ENCODE measurements at places on chromosomes 7 and 10.

- DNase-seq = no peak
Observed at GRCh38 chr10:103661198-103661950, 167.9 kb downstream of the NEURL1 start.

DNA sequence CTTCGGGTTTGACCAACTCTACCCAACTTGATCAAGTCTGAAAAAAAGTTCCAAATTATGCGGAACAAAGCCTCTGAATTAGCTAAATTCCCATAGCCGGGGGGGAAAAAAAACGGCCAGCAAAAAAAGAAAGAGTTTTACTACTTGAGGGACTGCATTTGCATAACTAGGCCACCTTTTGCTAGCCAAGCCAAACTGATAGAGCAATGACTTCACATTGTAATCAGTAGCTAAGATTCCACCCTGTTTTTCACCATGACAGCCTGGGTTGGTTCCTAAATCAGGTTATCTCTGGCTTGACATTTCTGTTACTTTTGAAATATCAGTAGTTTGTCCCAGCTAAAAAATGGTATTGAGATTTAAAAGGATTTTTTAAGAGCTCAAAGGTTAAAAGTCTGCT, 31.4 kb upstream of the CREB3L2 start:
- no peak for DNase-seq

- DNase-seq = no peak
Observed at GRCh38 chr10:102120991-102121738, 997 bp upstream of the LDB1 start.

DNA sequence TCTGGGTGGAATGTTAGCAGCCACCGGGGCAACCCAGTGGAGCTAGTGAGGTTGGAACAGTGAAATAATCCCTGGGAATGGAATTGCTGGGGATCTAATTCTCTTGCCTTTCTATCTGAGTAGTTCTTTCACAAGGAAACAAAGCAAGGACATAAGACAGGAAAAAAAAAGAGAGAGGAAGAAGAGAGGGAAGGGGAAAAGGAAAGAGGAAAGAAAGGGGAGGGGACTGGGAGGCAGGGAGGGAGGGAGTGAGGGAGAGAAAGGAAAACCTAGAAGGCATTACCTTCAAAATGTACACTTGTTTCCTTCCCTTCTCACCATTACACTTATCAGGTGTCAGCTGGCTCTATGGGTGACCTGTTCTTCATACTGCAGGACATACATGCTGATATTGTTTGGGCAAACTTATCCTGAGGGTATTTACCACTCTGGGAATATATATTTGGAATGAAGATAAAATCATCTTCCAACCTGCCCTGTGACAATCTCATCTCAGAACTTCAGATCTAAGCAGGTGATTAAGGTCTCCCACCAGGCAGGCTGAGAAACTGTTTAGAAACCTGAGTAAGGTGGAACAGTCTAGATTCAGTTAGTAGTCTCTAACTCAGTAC, 50.0 kb upstream of the KCNIP2 start:
- no peak for DNase-seq

GRCh38 chr10:130048081-130048480, 62.5 kb downstream of the C10orf143 start:
- DNase-seq = no peak

DNA sequence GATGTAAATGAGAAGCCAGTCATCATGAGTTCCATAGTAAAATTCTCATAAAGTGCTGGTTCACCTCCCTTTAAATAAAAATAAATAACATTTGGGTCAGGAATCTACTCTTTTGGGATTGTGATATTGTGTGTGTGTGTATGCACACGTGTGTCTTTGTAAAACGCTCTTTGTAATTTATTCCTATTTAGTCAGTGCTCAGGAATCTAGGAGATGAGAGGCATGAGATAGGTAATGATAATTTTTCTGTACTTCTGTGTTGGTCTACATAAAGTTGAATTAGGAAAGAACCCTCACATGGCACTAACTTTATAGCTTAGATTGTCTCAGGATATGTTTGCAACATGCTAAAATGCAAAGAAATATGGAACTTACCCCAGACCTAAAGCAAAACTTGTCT, 4.9 kb upstream of the CALCR start:
- DNase-seq = no peak

DNA sequence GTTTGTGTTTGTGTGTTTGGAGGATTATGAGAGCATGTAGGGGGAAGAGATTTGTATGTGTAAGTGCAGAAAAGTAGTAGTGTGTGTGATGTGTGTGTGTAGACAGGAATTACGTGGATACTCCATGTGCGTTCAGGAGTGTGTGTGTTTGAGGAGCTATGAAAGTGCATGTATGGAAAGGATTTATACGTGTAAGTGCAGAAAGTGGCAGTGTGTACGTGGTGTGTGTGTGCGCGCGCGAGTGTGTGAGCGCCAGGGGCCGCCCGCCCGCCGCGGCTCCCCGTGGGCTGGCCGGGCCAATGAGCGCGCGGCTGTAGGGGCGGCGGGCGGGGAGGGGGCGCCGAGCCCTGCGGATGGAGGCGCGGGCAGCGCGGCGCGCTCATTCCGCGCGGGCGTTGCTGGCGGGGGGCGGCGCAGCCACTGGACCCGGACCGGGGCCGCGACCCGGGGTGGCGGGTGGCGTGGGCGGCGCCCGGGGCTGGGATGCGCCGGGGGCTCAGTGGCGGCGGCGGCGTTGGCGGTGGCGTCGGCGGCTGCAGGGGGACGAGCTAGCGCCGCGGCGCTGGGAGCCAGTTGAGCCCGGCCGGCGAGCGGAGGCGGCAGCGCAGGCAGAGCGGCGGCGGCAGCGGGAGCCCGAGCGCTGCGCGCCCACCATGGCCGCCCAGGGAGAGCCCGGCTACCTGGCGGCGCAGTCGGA, at the start of gene BICC1:
Gene BICC1 (plus strand): TSS at position 382 of the 697 bp plus-strand sequence. CDS start 272 bp downstream, at position 654.
- peak; percentile 25 for DNase-seq

DNA sequence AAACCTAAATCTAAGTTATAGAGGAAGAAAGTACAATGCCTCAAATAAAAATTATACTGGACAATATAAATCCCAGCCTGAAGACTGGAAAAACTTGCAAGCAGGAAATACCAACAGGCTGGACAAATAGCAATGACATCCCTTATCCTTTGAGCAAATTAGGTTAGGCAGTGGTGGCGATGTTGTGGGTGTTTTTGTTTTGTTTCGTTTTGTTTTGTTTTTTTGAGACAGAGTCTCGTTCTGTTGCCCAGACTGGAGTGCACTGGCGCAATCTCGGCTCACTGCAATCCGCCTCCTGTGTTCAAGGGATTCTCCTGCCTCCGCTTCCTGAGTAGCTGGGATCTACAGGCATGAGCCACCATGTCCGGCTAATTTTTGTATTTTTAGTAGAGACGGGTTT, 57.3 kb upstream of the TES start:
- DNase-seq = no peak

- DNase-seq = peak; percentile 78
Observed at GRCh38 chr7:131011976-131012375, 278.0 kb upstream of the KLF14 start.

DNA sequence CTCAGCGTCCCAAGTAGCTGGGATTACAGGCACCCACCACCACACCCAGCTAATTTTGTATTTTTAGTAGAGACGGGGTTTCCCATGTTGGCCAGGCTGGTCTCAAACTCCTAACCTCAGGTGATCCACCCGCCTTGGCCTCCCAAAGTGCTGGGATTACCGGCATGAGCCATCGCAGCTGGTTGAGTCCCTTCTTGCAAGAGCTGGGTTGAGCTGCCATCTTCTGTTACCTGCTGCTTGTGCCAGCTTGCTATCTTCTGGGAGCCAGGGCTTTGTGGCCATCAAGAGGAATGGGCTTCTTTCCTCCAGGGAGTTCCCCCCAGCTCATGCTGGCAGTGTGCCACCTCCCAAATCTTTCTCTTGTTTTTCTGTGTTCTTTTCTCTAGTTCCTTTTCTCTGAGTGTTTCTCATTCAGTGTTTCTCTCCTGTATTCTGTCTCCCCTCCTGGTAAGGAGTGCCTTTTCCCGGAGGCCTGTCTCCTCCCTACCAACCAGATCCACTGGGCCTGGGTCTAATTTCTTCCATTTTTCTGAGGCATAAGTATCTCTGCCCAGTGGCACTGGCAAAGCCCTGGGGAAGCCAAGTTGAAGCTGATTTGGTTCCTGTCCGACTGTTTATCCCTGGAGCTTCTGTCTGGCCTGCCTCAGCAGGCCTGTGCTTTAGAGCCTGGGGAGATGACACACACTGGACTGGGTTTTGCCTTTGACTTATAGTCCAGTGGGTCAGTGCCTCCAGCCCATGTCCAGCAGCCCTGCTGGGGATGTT, 3.7 kb downstream of the DBNL start:
- no peak for DNase-seq

- no peak for DNase-seq
Observed at GRCh38 chr10:130076681-130077080, 33.9 kb downstream of the C10orf143 start.

DNA sequence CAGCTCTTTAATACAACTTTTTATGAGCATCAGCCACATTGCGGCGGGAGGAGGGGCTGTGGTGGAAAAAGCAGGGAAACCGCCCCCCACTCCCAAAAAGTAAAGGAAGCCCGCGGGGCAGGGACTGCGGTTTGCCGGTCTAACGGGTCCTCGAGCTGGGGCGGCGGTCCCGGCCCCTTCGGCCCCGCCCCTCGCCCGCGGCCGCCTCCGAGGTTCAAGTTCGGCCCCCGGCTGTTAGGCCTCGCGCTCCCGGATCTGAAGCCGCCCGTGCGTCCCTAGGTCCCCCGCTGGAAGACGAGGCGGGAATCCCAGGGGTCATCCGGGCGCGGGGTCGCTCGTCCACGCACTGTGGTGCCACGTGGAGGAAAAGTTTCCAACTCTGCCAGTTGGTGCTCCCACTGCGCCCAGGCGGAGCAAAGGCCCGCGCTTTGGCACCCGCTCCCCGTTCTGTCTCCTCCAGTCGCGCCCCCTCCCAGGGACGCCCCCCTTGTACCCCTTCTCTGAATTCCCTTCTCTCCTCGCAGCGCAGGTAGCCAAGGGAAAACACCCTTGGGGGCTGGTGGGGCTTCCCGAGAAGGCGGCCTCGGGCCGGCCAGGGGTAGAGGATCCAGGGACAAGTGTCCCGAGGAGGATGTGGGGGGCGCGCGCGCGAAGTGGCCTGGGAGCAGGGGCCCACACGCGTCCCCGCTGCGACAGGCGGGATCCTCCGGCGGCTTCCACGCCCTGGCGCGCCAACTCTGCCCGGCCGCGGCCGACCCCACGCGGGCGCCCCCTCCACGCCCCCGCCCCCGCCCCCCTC, 798 bp upstream of the AUTS2 start:
- DNase-seq = no peak

- no peak for DNase-seq
Observed at GRCh38 chr7:44043902-44044301, 600 bp upstream of the DBNL start.

DNA sequence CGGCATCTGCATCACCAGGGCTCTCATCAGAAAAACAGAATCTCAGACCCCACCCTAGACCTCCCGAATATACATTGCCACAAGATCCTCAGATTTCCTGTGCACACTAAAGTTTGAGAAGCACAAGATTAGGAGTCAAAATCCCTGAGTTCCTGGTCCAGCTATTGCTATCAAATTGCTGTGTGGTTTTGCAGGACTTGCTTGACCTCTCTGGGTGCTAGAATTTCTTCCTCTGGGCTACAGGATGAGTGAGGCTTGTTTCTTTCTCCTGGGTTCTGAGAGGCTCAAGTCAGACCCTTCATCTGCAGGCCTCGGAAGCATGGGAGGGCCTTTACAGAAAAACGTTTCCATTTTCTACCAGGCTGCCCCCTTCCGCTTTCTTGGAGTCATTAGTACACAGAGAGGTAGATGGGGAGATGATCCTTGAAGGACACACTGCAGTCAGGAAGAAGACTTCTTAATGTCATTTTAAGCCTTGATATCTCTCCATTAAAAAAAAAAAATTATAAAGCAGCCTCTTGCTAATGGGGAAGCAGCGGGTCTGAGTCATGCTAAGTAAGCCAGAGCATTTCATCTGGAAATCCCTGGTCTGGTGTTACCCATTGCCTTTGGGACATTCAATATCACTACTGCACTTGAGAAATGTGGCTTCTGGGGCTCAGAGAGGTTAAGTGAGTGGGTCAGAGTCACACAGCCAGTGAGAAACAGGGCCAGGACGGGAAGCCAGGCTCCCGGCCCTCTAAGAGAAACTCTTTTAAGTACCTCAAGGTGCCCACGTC, 173.5 kb downstream of the KCNMA1 start:
- DNase-seq = no peak

DNA sequence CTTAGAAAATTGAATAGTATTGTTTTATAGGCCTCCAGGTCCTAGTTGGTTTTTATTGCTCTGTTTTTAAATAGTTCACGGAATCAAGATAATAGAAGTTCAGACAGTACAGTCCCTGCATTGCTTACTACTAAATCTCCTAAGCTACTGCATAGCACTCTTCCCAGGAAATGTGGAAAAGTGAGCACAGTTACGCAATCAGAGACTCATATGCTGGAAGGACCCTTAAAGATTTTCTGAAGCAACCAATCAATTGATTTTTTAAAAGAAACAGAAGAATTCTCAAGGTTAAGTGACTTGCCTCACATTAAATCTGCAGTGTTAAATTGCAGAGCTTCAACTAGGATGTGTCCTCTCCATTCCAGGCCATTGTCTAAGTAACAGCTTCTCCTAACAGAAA, 23.1 kb upstream of the DIP2C start:
- DNase-seq = no peak

DNA sequence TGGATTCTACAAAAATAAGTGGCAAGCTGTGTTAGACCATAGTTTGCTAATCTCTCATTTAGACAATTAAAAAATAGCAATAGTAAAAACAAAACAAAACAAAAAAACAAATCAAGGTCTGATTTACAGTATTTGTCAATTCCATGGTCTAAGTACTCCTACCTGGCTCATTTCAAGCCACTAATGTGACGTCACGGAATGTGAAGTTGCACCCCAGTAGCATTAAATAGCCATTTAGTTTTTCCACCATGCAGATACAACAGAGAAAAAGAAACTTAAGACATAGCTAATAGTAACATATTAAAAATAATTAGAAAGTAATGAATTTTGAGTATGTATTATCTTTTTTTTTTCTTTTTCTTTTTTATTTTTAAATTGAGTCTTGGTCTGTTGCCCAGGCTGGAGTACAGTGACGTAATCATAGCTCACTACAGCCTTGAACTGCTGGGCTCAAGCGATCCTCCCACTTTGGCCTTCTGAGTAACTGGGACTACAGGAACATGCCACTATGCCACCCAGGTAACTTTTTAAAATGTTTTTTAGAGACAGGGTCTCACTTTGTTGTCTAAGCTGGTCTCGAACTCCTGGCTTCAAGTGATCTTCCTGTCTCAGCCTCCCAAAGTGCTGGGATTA, 101.2 kb downstream of the MKX start:
- no peak for DNase-seq
